ENCODE measurements at places on chromosomes 7 and 10.

GRCh38 chr7:43148161-43148731, 35.8 kb downstream of the HECW1 start:
- no peak for DNase-seq

GRCh38 chr7:81573128-81573527, 196.7 kb downstream of the HGF start:
- DNase-seq, result no peak

DNA sequence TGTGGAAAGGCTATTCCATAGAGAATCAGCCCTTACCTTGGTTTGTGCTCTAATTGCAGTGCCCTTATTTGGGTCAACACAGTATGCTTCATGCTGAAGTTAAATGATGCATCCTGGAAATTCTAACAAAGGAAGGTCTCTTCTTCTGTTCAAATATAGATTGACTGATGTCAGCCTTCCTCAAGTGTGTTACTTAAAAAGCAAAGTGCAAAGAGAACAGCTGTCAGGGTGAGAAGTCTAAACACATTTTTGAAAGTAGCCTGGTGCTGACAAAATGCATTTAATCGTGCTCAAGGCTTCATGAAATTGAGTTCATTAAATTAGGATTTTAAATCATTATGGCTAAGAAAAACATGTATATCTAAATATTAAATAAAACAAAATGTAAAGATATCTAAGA, 19.5 kb downstream of the AGR2 start:
- DNase-seq, result no peak

GRCh38 chr7:115113776-115114175, 191.9 kb downstream of the MDFIC start:
- DNase-seq, result no peak

GRCh38 chr7:38817526-38817925, 91.5 kb downstream of the VPS41 start:
- no peak for DNase-seq

- DNase-seq, result no peak
These were observed 50.5 kb downstream of the SH3PXD2A start for GRCh38 chr10:103804871-103805270.

DNA sequence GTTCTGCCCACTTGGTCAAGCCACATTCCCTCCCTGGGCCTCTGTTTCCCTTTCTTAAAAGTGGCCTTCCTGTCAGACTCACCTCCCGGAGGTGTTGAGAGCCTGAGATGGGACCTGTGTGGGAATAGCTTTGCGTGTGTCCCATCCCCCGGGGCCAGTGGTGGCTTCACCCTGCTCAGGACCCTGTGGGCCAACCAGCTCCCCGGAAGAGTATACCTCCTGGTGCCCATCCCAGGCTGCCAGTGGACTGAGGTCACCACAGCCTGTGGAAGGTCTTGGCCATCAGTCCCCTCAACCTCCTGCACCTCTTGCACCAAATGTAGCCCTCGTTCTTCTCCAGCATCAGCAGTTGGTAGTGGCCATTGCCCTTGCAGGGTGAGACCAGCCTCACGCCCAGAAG, 145.1 kb downstream of the RGS10 start:
- DNase-seq, result no peak

DNA sequence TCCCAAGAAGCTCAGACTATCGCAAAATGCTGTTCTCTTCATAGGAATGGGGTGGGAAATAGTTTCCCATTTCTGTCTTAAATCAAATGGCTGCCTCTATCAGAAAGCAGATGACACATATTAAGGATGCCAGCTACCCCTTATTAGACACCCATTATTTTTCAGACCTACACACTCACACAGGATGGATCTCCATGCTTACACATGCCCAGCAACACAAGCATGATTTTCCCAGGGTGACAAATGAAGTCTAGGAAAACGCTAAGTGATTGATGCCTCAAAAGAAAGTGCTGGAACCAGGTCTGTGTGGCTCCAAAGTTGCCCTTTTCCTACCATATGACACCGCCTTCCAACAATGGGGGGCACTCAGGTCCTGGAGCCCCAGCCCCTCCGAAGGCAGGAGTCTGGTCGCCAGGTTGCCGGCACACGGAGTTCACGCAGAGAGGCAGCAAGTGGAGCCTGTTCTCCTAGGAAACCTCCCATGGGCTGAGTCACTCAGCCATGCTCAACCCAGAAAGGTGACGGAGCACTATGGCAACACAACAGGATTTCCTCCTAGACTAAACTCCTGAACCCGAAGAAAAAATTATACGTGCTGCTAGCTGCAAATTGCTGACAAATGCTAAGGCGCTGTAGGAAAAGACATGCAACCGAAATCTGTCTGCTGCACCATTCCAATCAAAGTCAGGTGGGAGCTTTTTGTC, 19.8 kb downstream of the VOPP1 start:
- peak; percentile 87 for DNase-seq

DNA sequence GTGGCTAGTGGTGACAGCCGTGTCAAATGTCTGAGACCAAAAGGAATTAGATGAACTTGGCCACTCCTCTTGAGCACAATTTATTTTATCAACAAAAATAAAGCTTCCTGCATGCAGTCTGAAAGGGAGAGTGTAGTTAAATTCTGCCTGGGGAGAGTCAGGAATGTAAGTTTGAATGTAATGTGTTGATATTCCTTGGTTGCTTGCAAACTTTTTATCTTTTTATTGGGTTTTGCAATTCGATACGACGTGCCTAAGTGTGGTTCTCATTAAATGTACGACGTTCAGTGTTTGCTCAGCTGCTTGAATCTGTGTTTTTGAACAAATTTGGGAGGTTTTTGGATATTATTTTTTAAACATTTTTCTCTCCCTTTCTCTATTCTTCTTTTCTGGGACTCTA, 839.9 kb downstream of the CCSER2 start:
- DNase-seq, result no peak

DNA sequence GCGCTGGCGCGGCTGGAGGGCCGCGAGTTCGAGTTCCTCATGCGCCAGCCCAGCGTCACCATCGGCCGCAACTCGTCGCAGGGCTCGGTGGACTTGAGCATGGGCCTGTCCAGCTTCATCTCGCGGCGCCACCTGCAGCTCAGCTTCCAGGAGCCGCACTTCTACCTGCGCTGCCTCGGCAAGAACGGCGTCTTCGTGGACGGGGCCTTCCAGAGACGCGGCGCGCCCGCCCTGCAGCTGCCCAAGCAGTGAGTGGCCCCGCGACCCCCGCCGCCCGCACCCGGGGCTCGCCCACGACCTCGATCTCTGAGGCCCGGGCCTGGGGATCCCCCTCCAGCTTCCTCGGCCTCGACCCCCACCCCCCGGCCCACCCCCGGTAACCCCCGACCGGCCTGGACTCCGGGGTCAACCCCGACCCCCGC, 537 bp downstream of the FOXK1 start:
- DNase-seq, result peak; percentile 55

GRCh38 chr10:115063701-115064658, 29.2 kb upstream of the ATRNL1 start:
- no peak for DNase-seq

GRCh38 chr7:16071246-16071857, 350.0 kb downstream of the CRPPA start:
- peak; percentile 80 for DNase-seq

DNA sequence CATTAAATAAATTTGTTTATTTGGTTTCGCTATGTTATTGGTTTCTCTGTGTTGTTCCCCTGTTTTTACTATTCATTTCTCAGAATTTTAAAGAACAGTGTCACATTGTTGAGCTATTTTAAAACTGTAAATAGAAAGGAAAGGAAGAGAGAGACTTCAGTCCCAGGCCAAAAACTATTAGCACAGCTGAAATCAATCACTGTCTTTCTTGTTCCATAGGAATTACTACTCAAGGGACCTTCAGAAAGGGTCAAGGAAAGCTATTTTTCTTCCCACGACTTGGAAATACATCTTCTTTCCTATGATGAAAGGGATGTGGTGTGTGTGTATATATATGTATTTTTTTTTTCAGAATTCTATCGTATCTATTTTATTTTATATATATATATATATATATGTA, 29.0 kb upstream of the GNAT3 start:
- peak; percentile 7 for DNase-seq

DNA sequence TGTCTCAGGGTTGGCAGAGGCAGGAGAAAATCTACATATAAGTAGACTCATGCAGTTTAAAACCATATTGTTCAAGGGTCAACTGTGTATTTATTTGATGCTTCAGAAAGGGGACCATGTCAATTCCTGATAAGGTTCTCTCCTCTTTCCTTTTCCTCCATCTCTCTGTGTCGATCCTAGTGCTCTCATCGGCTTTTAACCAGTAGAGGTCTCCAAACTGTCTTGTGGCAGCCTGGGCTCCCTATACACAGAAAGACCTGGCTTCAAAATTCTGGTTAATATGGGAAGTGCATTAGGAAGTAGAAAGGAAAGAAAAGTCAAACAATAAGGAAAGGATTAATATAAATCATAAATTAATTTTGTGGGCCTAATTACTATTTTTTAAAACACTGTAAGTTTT, 304.4 kb upstream of the C7orf33 start:
- DNase-seq, result no peak

DNA sequence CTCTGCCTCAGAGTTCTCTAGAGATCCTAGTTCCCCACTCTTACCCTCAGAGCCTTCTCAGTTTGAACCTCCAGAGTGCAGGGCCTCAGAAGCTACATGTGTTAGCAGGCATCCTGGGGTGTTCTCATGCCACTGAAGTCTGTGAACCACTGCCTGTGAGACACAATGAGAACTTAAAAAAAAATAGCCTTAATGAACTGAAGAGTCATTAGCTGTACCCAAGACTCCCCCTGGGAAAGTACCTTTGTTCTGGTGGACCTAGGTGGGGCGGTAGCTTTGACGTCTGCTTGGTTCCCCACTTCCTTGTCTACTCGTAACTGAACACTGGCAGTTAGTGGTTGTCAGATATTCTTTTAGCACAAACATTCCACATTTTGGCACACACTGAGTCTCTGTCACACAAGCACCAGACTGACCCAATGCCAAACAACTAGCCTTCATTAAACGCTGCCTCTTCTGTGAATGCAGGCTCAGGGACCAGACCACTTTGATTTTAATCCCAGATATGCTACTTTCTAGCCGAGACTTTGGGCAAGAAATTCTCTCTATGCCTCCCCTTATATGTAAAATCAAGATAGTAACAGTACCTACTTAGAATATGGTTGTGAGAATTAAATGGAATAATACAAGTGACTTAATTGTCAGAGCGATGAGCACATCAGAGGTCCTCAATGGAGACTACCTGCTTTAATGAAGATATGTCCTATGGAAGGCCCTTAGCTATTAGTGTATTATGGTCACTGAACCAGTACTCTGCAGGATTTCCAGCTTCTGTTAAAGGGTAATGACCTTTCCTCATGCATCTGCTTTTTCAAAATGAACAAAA, 75.3 kb upstream of the CC2D2B start:
- DNase-seq, result no peak

GRCh38 chr10:13717571-13717935, 130.8 kb downstream of the PRPF18 start:
- no peak for DNase-seq

GRCh38 chr10:110733218-110733952, 89.2 kb downstream of the RBM20 start:
- DNase-seq, result no peak

DNA sequence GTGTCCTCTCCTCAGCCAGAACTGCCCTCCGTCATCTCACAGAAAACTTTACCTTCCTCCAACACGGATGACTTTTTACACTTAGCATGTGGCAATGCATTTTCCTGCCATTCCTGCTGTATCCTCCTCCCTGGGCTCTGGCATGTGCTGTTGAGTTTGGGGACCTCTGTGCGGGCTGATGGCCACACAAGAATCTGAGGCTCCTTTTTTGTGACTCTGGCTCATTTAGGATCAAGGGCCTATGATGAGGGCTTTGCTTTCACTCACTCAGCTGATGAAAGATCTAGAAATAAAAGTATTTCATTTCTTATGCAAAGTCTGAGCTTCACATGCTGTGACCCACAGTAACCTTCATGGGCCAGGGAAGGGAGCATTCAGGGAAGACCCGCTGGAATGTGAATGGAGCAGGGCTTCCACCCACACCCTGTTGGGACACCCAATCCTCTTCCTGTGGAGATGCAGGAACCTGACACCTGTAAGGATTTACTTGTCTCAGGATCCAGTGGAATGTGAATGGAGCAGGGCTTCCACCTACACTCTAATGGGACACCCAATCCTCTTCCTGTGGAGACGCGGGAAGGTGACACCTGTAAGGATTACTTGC, 500.3 kb upstream of the MKI67 start:
- DNase-seq, result no peak

GRCh38 chr10:118823256-118823907, 68.6 kb upstream of the CACUL1 start:
- no peak for DNase-seq

DNA sequence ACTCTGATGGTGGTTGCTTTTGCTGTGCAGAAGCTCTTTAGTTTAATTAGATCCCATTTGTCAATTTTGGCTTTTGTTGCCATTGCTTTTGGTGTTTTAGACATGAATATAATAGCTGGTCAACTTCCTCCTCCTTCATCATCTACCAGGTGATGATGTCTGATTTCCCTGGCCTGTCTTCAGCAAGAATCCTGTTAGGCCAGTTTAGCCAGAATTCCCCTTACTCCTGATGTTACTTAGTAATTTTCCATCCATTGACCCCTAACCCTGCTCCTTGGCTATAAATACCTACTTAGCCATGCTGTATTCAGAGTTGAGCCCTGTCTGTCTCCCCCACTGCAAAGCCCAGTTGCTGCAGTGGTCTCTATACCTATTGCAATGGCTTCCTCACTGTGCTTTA, 91.4 kb downstream of the ZNF777 start:
- DNase-seq, result no peak

- DNase-seq, result no peak
These were observed 647.5 kb downstream of the TYW1 start for GRCh38 chr7:67644151-67644550.

DNA sequence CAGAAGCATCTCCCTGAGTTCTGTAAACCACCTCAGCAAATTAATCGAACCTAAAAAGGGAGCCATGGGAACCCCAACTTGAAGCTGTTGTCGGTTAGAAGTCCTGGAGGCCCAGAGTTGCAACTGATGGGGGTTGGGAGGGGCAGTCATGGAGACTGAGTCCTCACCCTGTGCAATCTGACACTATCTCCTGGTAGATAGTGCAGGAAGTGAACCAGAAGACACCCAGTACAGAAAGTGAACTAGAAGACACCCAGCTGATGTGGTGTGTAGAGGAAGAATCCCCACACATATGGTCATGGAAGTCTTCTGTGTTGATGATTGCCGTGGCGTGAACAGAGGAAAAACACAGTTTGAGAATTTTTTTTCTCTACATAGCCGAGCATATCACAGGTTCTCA, 58.8 kb upstream of the SRRM3 start:
- no peak for DNase-seq

DNA sequence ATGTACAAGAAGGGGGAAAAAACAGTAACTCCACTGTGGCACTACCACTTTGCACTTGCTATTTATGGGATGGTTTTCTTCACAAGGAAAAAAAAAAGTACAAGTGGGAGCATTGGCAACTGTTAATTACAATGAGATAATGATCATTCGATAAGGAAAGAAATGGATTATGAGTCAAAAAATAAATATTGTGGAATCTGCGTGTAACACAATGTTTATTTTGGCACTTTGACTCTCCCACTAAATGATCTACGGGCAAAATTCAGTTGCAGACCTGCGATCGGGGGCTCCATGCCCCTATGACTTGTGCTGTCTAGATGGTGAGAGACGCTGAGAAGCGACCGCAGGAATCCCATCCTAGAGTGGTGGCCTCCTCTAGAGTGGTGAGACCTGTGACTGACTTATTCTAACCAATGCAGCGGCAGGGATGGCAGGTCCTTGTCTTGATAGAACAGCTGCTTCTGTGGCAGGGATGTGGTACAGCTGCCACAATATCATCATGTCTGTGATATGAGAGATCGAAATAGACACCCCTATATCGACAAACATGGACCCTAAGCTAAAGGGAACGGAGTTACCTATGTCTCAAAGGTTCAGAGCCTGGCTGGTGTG, 345.0 kb upstream of the KLF6 start:
- DNase-seq, result no peak

Measured in fibroblast of pulmonary artery (primary cell).